ENCODE measurements at places on chromosomes 1 and 21.

- no peak overlapping the region for H3K27ac ChIP-seq
- H3K36me3 ChIP-seq = peaks cover 54% of the 10 kb centered on the region
- peaks cover 24% of the 10 kb centered on the region for H3K4me1 ChIP-seq
Observed at GRCh38 chr1:206495493-206496046, 11.8 kb upstream of the RASSF5 start.

DNA sequence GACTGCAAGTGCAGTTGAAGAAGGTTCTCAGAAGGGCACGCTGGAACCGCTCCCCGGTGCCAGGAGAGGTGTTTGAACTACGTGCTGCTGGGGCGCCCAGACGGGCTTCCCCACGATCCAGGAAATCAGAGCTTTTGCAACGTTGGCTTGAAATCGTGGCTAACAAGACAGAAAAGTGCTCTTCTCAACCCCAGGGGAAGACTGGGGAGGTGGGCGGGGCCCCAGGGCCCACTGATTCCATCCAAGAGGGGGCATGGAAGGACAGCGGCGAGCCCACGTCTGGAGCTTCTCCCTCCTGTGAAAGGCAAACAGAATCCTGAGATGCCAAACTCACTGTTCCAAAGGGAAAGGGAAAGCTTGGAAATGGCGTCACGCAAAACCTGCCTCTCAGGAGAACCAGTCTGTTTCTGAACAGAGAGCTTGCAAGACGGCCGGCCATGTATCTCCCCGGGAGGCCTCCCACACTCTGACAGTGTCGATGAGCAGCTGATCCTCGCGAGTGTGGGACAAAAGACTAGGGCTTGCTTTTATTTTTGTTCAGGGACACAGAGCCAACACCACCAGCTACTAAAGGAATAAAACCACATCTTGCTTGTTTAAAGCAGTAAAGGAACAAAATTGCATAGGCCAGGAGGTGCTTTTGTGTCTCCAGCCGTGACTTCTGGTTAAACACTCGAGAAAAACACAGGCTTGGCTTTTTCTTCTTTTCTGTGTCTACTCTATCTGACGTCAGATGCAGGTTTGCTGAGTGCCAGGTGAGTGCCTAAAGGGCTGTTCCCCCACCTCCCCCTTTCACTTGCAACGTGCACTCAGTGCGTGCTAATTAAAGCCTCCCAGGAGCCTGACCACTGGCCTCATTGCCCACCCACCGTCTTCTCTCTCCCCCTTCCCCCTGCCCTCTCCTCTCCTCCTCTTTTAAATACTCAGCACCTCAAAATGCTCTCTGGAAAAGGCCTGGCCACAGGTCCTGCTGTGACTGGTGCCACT is 41.5 kb downstream of the LRRC3 start:
- H3K4me3 ChIP-seq = no peak overlapping the region
- DNase-seq = no peak
- no peak overlapping the region for H3K27ac ChIP-seq
- H3K36me3 ChIP-seq = no peaks in the 10 kb centered on the region
- H3K27me3 ChIP-seq = peaks cover 75% of the 10 kb centered on the region

DNA sequence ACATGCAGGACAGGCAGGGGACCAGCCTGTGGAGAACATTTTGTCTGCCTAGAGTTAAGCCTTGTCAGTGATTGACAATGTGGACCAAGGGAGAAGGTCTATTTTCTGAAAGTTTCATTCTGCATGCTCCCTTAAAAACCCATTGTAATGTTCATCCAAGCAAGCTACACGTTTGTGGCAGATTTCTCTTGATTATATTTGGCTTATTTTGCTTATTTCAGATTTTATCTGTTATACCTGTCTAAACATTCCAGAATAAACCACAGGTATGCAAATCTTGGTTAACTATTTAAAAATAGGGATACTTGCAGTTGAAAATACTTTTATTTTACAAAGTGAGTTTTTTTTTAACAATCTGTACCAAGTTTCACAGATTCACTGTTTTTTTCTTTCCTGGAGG is 78.2 kb upstream of the F3 start:
- H3K4me1 ChIP-seq = peaks cover 84% of the 10 kb centered on the region
- H3K27me3 ChIP-seq = no peaks in the 10 kb centered on the region
- H3K36me3 ChIP-seq = peaks cover 40% of the 10 kb centered on the region

DNA sequence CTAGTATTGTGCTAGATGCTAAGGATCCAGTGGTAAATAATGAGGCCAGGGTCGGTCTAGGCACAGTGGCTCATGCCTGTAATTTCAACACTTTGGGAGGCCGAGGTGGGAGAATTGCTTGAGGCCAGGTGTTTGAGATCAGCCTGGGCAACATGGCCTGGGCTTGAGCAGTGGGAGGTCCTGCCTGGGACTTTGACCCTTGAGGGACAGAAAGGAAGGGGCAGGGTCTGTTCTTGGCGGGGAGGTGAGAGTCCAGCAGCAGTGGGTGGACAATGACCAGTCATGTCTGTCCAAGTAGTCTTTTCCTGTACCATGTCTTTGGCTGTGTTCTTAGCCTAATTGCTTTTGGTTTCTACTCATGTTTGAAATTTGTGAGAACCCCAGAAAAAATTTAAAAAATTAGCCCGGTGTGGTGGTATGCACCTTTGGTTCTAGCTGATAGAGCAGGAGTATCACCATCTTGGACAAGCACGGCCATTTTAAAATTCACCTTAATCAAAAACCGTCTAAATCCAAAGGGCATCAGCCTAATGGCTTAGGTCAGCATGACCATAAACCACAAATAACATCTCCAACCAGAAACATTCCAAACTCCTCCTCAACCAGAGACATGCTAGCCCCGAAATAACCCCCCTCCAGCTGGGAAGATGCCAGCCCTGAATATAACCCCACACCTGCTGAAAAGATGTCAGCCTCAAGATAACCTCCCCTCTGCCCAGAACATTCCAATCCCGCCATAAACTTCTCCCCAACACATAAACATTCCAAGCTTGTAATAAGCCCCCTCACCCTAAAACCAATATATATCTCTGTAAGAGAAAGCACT is 6.8 kb upstream of the AK2 start:
- H3K27me3 ChIP-seq = no peaks in the 10 kb centered on the region
- H3K27ac ChIP-seq = no peak overlapping the region

- H3K27me3 ChIP-seq = no peaks in the 10 kb centered on the region
- no peaks in the 10 kb centered on the region for H3K36me3 ChIP-seq
- no peaks in the 10 kb centered on the region for H3K4me1 ChIP-seq
- no peak for DNase-seq
- no peak overlapping the region for H3K4me3 ChIP-seq
Observed at GRCh38 chr1:188169971-188170370, 1341.2 kb downstream of the PLA2G4A start.

- H3K4me1 ChIP-seq = no peaks in the 10 kb centered on the region
- no peaks in the 10 kb centered on the region for H3K27me3 ChIP-seq
- no peak overlapping the region for H3K27ac ChIP-seq
- H3K4me3 ChIP-seq = no peak overlapping the region
Observed at GRCh38 chr1:112457241-112457640, 51.5 kb upstream of the WNT2B start.

GRCh38 chr1:117118137-117118536 is 3.4 kb downstream of the TRIM45 start:
- H3K4me1 ChIP-seq = peaks cover 19% of the 10 kb centered on the region
- no peak for DNase-seq
- H3K36me3 ChIP-seq = peaks cover 19% of the 10 kb centered on the region
- H3K27me3 ChIP-seq = no peaks in the 10 kb centered on the region

DNA sequence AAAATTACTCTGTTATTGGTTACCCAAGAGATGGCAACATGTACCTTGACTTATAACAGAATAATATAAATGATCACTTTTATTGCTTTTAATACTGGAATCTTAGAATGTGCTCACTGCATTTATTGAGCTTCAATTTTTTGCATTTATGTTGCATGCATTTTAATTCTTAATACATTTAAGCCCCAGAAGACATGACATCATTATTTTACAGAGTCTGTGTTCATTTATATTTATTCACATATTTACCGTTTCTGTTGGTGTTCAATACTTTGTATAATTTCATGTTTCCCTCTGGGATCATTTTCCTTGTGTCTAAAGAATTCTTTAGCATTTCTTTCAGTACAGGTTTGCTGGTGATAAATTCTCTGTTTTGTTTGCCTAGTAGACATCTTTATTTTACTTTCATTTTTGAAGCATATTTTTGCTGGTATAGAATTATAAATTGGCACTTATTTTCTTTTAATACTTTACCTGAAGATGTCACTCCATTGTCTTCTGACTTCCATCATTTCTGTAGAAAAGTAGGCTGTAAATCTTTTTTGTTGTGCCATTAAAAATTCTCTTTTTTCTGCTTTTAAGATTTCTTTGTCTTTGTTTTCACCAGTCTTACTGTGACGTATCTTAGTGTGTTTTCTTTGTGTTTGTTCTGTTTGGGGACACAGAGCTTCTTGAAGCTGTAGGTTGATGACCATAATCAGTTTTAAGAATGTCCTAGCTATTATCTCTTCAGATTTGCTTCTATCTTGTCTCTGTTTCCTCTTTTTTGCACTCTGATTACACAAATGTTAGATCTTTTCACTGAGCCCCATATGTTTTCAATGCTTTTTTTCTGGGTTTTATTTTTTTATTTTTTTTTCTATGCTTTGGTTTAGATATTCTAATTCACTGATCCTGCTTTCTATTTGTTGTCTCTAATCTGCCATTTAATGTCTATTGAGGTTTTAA is 26.9 kb downstream of the DISP3 start:
- DNase-seq = no peak
- H3K4me3 ChIP-seq = no peak overlapping the region
- no peaks in the 10 kb centered on the region for H3K36me3 ChIP-seq
- no peaks in the 10 kb centered on the region for H3K4me1 ChIP-seq
- H3K27ac ChIP-seq = no peak overlapping the region
- H3K27me3 ChIP-seq = no peaks in the 10 kb centered on the region

- H3K4me1 ChIP-seq = peaks cover 31% of the 10 kb centered on the region
- H3K4me3 ChIP-seq = no peak overlapping the region
- peaks cover 13% of the 10 kb centered on the region for H3K27me3 ChIP-seq
- H3K36me3 ChIP-seq = peaks cover 25% of the 10 kb centered on the region
Observed at GRCh38 chr1:156709757-156710489, 4.5 kb upstream of the CRABP2 start.

- H3K4me3 ChIP-seq = no peak overlapping the region
- DNase-seq = no peak
- H3K36me3 ChIP-seq = peaks cover 8% of the 10 kb centered on the region
- peaks cover 18% of the 10 kb centered on the region for H3K27me3 ChIP-seq
- H3K27ac ChIP-seq = no peak overlapping the region
Observed at GRCh38 chr1:204194771-204195170, 1.5 kb downstream of the KISS1 start.

GRCh38 chr1:65605621-65606020 is 185.2 kb downstream of the LEPR start:
- no peak overlapping the region for H3K4me3 ChIP-seq
- no peak overlapping the region for H3K27ac ChIP-seq
- no peak for DNase-seq

DNA sequence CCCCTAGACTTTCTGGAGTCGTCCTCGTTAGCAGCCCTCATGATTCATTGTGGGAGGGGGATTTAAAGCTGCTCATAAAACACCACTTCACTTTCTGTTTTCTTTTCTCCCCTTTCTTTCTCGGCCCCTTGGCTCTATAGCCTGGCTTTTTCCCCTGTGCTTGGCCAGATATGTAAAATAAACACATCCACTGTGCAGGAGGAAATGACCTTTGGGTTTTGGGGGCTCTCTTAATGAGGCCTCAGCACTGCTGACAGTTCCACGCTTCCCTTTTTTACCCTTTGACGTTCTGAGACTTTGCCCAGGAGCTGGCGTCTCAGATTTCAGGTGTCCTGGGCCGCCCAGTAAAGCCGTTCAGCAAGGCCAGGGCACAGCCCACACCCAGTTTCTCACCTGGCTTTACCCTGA is 65.7 kb downstream of the RUNX3 start:
- H3K36me3 ChIP-seq = no peaks in the 10 kb centered on the region
- H3K27me3 ChIP-seq = peaks cover 15% of the 10 kb centered on the region
- H3K4me3 ChIP-seq = no peak overlapping the region
- H3K27ac ChIP-seq = no peak overlapping the region
- no peak for DNase-seq

DNA sequence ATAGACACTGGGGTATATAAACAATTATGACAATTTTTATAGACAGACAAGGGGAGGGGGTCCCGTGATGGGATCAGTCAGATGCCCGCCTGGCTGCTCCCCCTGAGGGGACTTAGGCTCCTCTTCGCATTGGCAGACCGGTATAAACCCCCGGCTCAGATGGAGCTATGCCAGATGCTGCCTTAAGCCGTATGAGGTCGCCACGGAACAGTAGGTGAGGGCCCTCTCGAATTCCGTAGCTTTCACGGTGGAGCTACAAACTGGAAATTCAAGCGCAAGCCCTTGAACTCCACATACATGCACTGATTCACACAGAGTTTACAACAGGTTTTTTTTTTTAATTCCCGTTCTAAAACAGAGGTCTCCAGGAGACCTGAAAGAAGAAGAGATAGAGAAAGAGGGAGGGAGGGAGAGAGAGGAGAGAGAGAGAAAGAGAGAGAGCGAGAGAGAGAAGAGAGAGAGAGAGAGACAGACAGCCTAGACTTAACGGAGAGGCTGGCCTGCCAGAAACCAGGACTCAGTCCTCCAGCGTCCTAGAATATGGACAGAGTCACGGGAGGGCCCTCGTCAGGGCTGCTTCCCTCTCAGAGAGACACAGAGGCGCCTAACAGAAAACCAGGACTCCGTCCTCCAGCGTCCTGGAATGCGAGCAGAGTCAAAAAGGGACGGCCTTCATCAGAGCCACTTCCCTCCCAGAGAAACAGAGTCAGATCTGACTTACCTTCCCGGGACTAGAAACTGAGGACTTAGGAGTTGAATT is 24.4 kb upstream of the TMEM54 start:
- H3K27ac ChIP-seq = no peak overlapping the region
- H3K36me3 ChIP-seq = no peaks in the 10 kb centered on the region
- peaks cover 34% of the 10 kb centered on the region for H3K27me3 ChIP-seq
- no peak overlapping the region for H3K4me3 ChIP-seq
- H3K4me1 ChIP-seq = peaks cover 13% of the 10 kb centered on the region
- no peak for DNase-seq

GRCh38 chr1:38454236-38454635 is 405.3 kb downstream of the RRAGC start:
- no peak for DNase-seq
- H3K36me3 ChIP-seq = peaks cover 5% of the 10 kb centered on the region
- no peak overlapping the region for H3K4me3 ChIP-seq
- H3K27ac ChIP-seq = no peak overlapping the region

GRCh38 chr1:93414749-93415148 is 33.2 kb upstream of the FNBP1L start:
- no peaks in the 10 kb centered on the region for H3K27me3 ChIP-seq
- H3K4me1 ChIP-seq = no peaks in the 10 kb centered on the region
- peak overlapping the region; percentile 6 for H3K27ac ChIP-seq
- H3K4me3 ChIP-seq = no peak overlapping the region

All from Calu3 (cell line).